GM23248 (cell line): ENCODE measurements at places on chromosomes 7 and 10.
A peak's percentile ranks its signal among the peaks of the same experiment; 100 is the strongest.

DNA sequence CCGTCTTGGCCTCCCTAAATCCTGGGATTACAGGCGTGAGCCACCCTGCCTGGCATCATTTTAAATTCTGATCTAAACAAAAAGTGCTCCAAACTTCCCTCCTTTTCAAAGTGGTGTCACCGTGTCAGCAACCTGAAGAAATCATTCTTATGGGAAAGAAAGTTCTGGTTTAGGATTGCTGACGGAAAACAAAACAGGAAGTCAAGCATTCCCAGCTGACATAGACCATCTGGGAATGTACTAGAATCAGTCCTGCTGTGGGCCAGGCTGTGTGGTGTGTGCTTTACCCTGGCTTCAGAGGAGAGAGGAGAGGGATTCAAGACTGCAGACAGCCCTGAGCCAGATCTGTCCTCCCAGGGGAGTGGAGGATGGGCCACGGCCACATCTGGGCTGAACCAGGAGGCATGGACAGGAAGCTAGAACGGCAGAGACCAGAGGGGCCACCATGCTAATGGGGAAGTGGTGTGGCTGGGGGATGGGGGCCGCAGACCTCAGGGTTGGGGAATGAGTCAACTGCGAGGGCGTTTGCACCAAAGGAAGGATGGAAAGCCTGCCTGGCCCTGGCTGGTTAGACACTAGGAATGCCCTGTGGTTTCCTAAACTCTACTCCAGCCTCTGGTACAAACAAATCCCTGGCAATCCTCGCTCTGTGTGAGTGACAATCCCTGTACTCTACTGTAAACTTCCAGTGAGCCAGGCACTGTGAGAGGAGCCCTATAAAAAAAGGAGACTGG, 16.7 kb upstream of the CLIP2 start:
- peaks cover 18% of the 10 kb centered on the region for H3K4me1 ChIP-seq
- peak; percentile 97 for DNase-seq
- peak overlapping the region; percentile 46 for H3K4me3 ChIP-seq
- H3K27ac ChIP-seq: peak overlapping the region; percentile 98

DNA sequence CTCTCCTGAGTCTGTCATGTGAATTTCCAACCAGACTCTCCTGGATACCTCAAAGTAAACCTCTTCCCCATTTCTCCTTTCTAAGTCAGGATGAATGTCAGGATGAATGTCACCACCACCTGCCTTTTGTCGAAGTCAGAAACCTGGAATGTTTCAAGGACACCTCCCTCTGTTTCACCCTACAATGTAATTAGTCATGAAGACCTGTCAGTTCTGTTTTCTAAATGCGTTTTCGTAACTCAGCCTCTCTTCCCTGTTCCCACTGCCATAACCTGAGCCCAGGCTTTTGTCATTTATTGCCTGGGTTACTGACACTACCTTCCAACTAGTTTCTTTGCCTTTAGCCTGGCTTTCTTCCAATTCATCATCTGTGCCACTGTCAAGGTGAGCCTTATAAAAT, 5.5 kb upstream of the STN1 start:
- no peak overlapping the region for H3K4me3 ChIP-seq
- no peaks in the 10 kb centered on the region for H3K27me3 ChIP-seq

DNA sequence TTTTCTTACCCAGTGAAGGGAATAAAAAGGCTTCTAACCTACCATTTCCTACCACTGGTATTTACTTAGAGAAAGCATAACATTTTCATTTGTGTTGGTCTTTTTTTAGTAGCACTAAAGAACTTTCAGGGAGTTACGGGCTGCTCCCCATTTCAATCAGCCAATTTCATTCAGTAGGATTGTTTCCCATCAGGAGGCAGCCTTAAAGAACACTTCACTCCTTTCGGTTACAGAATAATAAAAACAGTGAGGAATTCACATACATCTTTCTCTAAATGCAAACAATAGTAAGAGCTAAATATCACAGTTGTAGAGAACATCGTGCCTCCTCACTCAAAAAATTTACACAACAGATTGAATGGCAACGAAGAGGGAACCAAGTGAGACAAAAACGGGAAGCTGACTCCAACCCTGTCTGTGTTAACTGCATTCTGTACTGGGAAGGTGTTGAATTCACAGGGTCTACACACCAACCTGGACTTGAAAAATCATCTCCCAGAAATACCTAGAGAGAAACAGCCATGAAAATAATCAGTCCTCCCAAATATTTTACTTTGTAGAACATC, 55.5 kb upstream of the ABLIM1 start:
- DNase-seq: no peak
- peaks cover 28% of the 10 kb centered on the region for H3K4me1 ChIP-seq
- H3K27me3 ChIP-seq: peaks cover 6% of the 10 kb centered on the region; the same call in 1 of the 2 replicates
- H3K27ac ChIP-seq: no peak overlapping the region

- no peak overlapping the region for H3K4me3 ChIP-seq
- no peak overlapping the region for H3K27ac ChIP-seq
- no peaks in the 10 kb centered on the region for H3K27me3 ChIP-seq
- H3K4me1 ChIP-seq: no peaks in the 10 kb centered on the region
- no peaks in the 10 kb centered on the region for H3K36me3 ChIP-seq
- no peak for DNase-seq
Measured at GRCh38 chr7:6934981-6935380, 108.9 kb upstream of the CCZ1B start.

DNA sequence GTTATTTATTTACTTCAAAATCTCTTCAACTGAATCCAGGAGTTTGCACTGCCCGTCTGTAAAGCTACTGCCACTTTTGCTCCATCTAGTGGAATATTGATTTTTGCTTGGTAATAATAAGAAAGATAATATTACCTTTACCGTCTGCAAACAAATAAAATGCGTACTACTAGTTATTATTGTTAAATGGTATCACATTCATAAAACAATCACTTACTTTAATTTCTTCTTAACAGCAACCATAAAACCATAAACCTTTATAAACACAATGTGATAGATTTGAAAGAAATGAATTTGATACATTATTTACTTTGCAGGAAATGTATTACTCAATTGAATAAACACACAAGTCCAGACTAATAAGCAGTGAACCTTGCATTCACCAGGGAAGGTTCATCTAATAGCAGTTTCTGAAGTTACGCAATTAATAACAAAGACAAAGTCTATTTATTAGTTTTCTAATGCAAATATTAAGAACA, 6.4 kb downstream of the AGMO start:
- H3K27ac ChIP-seq: no peak overlapping the region
- no peaks in the 10 kb centered on the region for H3K27me3 ChIP-seq
- no peak overlapping the region for H3K4me3 ChIP-seq
- DNase-seq: peak; percentile 47
- H3K4me1 ChIP-seq: peaks cover 7% of the 10 kb centered on the region; the same call in 1 of the 2 replicates
